ENCODE measurements at places on chromosomes 4 and X. TPM values are rescaled to one million over a fixed set of nuclear protein-coding genes. Genes with fewer than 3 reads are reported as not detected.

DNA sequence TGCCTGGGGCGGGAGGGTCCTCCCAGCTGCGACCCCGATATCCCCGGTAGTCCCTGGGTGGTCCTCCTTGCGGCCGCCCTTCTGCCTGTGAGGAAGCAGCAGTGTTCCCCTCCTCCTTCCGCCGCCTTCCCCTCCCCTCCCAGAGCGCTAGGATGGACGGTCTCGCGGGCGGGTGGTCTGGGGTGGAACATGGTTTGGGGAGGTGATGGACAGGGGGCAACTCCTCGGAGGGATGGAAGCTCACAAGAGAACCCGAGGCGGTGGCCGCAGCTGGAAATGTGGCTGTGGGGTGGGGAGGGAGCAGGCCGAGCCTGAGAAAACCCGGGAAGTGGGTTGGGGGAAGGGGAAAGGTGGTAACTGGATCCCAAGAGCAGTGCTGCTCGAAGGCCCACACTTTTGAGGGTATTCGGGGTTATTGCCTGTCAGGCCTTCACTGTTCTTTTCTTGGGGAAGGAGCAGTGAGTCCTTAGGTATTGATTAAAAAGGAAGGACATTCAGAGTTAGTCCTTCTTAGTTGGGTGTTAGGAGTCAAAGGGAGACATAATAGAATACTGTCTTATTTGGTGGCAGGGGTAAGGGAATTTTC, 581 bp downstream of the UBE2K start:
- no peak for DNase-seq

- DNase-seq = no peak
Observed at GRCh38 chr4:113908829-113909228, 70.6 kb downstream of the ARSJ start.

DNA sequence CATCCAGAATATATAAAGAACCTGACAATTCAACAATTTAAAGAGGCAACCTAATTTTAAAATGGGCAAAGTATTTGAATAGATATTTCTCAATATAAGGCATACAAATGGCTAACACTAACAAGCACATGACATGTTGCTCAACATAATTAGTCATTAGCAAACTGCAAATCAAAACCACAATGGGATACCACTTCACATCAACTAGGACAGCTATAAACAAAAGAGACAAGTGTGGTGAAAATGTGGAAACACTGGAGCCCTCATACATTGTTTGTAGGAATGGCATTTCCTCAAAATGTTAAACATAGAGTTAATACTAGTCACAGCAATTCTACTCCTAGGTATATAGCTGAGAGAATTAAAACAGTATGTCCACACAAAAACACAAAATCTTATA, 96.7 kb downstream of the CORIN start:
- no peak for DNase-seq

DNA sequence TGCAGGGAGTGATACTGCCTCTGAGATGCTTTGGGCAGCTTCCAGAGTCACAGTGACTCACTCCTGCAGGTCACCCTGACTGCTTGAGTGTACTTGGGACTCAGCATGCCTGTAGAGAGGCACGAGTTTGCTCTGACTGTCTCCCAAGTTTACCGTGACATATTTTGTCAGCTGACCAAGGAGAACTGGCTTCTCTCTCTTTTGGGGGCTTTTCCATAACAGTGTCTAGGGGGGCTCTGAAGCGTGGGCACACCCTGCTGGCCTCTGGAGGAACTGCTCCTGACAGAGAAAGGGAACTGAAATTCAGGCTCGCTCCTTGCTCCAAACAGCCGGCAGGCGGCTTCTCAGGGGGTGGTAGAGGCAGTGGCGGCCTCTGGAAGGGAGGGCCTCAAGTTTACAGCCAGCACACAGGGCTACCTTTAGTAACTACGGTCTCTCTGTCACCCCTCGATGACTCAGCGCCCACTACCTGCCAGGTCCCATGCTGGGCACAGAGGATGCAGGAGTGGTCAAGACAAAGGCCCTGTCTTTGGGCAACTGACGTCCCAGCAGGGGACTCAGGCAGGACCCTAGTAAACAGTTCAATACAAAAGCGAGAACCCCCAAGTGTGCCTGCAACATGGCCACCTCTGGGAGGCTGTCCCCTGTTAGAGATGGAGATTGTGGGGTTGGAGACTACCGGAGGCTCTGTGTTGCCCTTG, 17.8 kb downstream of the ZNF185 start:
- peak; percentile 84 for DNase-seq

GRCh38 chr4:99205153-99205979, 13.7 kb downstream of the ADH6 start:
- DNase-seq = no peak

DNA sequence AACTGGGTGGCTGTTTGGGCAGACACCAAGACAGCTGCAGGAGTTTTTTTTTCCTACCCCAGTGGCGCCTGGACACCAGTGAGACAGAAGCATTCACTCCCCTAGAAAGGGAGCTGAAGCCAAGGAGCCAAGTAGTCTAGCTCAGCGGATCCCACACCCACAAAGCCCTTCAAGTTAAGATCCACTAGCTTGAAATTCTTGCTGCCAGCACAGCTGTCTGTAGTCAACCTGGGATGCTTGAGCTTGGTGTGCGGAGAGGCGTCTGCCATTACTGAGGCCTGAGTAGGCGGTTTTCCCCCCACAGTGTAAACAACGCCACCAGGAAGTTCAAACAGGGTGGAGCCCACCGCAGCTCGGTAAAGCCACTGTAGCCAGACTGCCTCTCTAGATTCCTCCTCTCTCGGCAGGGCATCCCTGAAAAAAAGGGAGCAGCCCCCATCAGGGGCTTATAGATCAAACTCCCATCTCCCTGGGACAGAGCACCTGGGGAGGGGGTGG, 171.4 kb downstream of the ARHGEF9 start:
- no peak for DNase-seq

- DNase-seq = no peak
Observed at GRCh38 chrX:46465203-46465602, 80.0 kb downstream of the ZNF674 start.

GRCh38 chr4:4791299-4792111, 68.0 kb upstream of the MSX1 start:
- DNase-seq = no peak

GRCh38 chrX:8629871-8630270, 102.1 kb downstream of the ANOS1 start:
- DNase-seq = no peak

- DNase-seq = no peak
Observed at GRCh38 chr4:176238157-176238610, 30.8 kb downstream of the ASB5 start.

DNA sequence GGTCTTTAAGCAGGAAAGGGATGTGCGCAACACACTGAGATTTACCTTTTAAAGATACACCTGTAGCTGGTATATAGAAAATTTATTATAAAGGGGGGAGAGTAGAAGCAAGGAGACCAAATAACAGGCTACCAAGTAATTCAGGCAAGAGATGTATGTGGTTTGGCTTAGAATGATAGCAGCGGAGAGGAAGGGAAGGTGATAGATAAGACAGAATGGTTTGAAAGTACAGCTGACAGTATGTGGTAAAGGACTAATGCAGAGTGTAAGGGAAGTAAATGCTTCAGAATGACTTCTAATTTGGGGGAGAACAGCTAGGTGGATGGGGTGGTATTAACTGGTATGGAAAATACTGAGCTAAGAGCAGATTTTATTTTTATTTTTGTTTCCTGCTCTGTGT, 308.9 kb downstream of the ANTXR2 start:
- no peak for DNase-seq

Gene HHIP
- not detected for total RNA-seq

GRCh38 chrX:75115707-75116413, 40.2 kb downstream of the ABCB7 start:
- no peak for DNase-seq

DNA sequence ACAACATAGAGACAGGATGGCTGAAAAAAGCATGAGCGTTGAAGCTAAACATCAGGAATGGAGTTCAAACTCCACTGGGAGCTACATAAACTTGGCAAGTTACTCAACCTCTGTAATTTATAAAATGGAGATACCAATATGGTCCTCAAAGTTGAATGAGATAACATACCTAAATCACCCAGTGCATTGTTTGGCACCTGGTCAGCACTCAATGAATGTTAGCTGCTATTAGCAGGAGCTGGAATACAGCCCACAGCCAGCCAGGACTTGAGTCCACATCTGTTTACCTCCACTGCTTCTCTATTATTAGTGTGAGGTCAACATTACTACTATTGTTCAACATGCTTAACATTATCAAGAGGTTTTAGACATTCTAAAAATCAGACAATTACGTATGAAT, 97.9 kb downstream of the NR3C2 start:
- no peak for DNase-seq

- DNase-seq = no peak
Observed at GRCh38 chrX:11439846-11440245, 146.6 kb downstream of the AMELX start.

GRCh38 chr4:114694770-114695169, 96.2 kb downstream of the UGT8 start:
- peak; percentile 70 for DNase-seq

Gene RRH
- total RNA-seq = not detected

DNA sequence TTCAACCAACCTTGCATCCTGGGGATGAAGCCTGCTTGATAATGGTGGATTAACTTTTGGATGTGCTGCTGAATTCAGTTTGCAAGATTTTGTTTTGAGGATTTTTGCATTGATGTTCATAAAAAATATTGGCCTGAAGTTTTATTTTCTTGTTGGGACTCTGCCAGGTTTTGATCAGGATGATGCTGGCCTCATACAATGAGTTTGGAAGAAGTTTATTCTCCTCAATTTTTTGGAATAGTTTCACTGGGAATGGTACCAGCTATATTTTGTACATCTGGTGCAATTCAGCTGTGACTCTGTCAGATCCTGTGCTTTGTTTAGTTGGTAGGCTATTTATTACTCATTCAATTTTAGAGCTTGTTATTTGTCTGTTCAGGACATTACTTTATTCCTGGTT, 340.3 kb upstream of the TRAM1L1 start:
- DNase-seq = no peak

Gene SPANXN3
- total RNA-seq = not detected

- DNase-seq = peak; percentile 22
Observed at GRCh38 chrX:154592505-154592904, 7.6 kb downstream of the CTAG1A start.

- no peak for DNase-seq
Observed at GRCh38 chr4:1749826-1750225, 28.5 kb downstream of the TACC3 start.

Measured in Karpas-422 (cell line).